ENCODE measurements at places on chromosomes 6 and 20.

GRCh38 chr6:44453146-44453545 is 65.6 kb downstream of the CDC5L start:
- DNase-seq: no peak

DNA sequence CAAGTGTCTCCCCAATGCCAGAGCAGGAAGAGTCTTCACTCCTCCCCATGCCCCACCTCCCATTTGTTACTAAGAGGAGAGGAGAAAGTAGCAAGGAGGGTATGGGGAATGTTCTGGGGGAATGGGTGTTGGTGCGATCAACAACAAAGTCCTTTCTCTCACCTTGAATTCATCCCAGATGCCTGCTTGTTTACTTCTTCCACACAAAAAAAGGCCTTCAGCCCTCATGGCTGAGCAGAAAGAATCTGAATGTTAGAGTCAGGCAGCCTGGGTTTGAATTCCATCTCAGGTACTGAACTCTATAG is 9.9 kb downstream of the MOG start:
- no peak for DNase-seq

GRCh38 chr6:148747145-148747470 is 278 bp downstream of the UST start:
- DNase-seq: no peak

DNA sequence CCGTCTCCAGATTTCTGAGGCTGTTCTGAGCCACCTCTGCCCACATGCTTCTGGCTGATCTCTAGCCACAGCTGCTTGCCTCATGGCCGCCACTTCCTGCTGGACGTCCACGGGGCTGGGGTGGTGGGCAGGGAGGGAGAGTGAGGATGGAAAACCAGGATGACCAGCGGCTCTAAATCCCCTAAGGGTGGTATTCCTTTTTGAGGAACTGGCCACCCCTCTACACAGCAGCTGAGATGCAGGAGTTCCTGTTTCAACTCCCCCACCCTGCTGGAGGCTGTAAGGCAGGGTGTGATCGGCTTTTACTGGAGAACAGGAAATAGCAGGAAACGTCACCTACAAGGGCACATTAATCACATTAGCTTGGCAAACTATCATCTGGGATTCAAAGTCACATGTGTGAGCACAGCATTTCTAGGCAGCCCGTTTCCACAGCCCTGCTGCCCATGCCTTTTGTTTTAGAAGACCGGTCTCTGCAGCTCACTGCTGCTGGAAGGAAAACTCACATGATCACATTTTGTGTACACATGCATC is 181.6 kb upstream of the ECI2 start:
- peak; percentile 64 for DNase-seq

GRCh38 chr6:34562861-34563512 is 6.9 kb upstream of the SPDEF start:
- no peak for DNase-seq

DNA sequence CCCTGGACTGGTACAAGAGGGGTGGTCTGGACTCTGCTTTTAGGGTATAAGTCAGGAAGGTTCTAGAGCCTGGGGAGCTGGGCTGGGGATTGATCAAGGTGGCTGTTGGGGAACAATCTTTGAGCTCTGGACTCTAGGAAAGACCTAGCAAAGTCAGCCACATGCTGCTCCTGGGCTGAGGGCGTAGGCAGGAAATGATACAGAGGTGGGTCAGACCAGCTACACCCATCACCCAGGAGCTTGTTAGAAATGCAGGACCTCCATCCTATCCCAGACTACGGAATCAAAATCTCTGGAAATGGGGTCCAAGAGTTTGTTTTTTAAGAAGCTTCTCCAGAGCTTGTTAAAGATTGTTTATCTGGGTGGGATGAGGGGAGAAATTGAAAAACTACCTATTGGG is 9.4 kb downstream of the ADTRP start:
- DNase-seq: no peak

GRCh38 chr6:83847179-83847578 is 6.0 kb upstream of the RIPPLY2 start:
- no peak for DNase-seq

All from fibroblast of skin of left biceps (primary cell).